ENCODE measurements at places on chromosomes 3 and 15.

DNA sequence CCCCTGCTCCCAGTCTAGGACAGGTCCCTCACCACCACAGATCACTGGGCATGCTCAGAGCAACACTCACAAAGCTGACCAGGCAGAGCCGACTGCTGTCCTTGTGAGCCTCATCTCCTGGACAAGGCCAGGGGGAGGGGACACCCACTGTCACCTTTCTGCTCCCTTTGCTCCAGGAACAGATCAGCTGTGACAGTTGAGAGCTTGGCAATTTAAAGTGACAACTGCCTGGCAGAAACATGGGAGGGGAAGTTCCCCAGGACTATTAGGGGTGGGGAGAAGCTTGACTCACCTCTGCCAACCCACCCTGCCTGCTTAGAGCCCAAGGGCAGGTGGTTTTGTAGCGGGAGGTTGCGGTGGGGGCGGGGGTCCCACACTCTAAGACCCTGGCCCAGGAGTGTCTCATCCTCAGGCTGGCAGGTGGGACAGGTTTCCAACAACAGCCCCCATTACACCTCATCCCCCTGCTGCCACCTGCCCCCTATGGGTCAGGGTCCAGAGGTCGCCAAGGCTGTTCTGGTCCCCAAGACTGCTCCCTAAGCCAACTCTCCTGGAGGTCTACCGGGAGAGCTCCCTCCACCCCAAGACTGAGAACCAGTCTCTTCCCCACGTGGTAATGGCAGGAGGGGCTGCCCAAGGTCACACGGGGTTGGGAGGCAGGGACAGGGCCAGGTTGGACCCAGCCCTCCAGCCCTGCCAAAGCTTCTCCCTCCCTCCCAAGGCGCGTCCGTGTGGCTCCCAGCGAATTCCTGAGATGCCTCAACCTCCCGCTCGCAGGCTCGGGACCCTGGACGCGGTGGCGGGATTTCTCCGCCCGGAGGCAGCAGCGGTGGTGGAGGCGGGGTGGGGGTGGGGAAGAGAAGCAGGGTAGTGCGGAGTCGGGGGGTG, 80.4 kb downstream of the IQSEC1 start:
- DNase-seq, result peak; percentile 69

DNA sequence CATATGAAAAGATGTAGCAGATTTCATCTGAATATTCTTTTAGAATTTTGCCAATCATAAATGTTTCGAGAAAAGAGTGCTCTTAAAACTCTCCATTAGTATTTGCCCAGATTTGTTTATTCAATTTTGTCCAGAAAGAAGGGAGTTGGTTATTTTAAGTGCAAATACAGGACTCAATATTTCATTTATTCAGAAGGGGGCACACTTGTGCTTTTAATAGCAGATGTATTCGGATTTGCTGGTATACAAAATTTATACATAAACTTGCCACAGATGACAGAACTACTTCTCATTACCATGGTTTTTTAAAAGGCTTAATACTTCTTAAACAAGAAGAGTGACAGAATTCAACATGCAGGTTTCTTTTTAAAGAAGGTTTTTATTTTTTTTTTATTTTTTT, 69.8 kb upstream of the GRM7 start:
- no peak for DNase-seq

DNA sequence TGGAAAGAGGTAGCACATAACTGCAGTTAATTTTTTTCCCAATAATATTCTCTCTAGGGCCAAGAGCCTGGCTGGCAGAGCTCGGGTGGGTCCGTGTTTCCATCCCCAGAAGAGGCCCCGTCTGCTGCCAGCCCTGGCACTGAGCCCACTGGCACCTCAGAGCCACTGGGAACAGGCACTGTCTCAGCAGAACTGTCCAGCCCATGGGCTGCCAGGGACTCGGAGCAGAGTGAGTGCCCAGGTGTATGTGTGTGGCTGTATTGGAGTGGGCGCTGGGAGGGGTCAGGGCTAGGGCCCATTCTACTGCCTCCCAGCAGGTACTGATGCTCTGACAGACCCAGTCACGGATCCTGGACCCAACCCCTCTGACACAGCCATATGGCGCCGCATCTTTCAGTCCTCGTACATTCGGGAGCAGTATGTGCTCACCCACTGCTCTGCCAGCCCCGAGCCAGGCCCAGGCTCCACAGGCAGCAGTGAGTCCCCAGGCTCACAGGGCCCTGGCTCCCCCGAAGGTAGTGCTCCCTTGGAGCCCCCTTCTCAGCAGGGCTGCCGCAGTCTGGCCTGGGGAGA, 8.9 kb downstream of the VWA5B2 start:
- no peak for DNase-seq

- no peak for DNase-seq
Measured at GRCh38 chr3:135325726-135326235, 530.7 kb downstream of the EPHB1 start.

GRCh38 chr3:105714453-105714852, 154.4 kb downstream of the CBLB start:
- no peak for DNase-seq

DNA sequence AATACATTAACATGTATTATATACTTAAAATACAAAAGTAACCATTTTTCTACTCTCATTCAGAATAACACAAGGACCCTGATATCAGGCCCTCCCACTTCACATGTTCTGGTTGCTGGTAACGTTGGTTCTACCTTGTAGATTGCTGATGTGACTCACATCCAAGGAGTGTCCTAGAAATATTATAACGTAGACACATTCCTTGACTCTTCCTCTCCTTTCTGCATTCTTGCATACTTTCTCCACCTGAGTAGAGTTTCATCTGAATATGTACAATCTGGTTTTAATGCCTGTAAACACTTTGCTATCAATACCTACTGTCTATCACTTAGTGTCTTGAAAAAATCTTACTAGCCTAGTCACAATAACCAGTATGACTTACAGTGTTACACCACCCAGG, 35.0 kb upstream of the NEDD4 start:
- DNase-seq, result no peak

- no peak for DNase-seq
Measured at GRCh38 chr15:84797801-84798200, 19.4 kb upstream of the ALPK3 start.

- DNase-seq, result no peak
Measured at GRCh38 chr3:60856257-60857046, 394.8 kb downstream of the FHIT start.

GRCh38 chr3:179723617-179724016, 70.8 kb downstream of the USP13 start:
- DNase-seq, result no peak
